Caco-2 (cell line): ENCODE measurements at places on chromosomes 13 and 19.

- DNase-seq: no peak
These were observed 6.2 kb downstream of the TMTC4 start for GRCh38 chr13:100668408-100668807.

DNA sequence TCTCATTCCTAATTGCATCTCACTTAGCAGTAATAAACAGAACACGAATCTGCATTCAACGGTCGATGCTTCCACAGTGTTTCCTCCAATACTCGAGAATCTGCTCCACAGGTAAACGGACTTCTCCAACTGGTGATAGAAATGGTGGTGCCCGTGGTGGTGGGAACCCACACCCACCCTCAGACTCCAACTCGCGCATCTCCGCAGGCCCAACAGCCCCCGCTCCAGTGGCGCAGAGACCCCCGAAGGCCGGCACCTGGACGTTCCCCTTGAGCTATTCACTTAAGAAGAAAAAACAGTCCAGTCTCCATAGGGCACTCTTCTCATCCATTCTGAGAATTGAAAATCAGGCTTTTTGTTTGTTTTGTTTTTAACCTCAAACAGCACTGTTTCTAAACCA, 13.8 kb upstream of the RASA3 start:
- peak; percentile 6 for DNase-seq

GRCh38 chr19:5205381-5205780, 135.2 kb downstream of the PTPRS start:
- DNase-seq: no peak

- no peak for DNase-seq
These were observed 11.5 kb upstream of the ZNF814 start for GRCh38 chr19:57900311-57900710.

DNA sequence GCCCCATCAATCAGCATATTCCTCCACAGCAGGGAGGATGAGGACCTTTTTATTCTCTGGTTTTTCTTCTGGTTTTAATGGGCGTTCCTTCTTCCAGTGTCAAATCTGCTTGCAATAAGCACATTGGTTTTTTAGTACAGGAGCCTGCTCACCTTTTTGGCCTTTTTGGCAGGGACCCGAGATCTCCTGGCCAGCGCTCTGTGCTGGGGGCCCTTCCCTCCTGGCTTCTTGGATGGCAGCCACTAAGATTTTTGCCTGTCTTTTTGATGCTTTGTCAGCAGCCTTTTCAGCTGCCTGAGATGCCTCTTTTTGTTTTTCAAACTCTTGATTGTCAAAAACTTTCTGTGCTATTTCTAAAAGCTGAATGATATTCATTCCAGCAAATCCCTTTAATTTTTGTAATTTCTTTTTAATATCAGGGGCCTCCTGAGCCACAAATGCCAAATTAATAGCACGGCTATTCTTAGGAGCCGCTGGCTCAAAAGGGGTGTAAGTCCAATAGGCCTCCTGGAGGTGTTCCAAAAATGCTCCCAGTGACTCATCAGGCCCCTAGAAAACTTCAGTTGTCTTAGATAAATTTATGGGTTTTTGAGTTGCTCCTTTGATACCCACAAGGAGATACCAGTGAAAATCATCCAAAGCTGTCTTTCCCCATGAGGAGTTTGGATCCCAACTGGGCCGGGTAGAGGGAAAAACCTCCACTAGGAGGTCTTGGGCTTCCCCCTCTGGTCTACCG, 73.0 kb downstream of the ZNF100 start:
- no peak for DNase-seq

DNA sequence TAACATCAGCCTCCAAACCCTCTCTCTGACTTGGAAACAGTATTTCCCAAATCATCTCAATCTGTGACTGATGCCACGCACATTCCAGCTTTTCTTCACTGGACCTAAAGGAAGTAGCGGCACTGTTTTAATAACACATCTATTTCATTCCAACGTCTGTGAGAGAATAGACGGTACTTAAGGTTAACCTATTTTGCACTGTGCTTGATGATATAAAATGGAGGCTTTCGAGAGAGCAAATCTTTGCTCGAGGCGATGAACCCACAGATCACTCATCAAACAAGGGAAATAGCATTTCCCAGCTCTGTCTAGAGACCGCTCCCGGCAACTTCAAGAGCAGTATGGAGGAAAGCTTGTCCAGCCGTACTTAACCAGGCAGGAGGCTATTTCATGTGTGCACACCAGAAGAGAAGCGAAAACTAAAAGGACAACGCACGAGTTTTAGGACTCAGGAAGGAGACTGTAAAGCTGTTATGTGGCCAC, 2.9 kb downstream of the UBL3 start:
- peak; percentile 31 for DNase-seq

- DNase-seq: no peak
These were observed 114.5 kb downstream of the RXFP2 start for GRCh38 chr13:31853643-31854326.

DNA sequence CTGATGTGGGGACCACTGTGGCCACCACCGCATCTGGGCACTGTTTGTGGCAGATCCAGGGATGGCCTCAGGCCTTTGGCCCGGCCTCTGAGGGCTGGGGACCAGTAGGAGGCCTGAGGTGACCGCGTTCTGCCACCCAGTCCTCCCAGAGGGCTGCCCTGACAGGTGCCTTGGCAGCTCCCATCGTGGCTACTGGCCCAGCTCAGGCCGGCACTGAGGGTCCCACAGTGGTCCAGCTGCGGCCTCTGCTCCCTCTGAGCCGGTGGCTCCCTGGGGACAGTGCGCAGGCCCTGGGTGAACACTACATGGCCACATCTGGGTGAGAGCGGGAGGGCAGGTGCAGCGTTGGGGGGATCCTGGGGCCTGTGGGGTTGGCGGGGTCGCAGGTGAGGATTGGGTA, 61.9 kb downstream of the KDM4B start:
- no peak for DNase-seq

- DNase-seq: no peak
These were observed 8.9 kb downstream of the NDUFB7 start for GRCh38 chr19:14562660-14563589.

DNA sequence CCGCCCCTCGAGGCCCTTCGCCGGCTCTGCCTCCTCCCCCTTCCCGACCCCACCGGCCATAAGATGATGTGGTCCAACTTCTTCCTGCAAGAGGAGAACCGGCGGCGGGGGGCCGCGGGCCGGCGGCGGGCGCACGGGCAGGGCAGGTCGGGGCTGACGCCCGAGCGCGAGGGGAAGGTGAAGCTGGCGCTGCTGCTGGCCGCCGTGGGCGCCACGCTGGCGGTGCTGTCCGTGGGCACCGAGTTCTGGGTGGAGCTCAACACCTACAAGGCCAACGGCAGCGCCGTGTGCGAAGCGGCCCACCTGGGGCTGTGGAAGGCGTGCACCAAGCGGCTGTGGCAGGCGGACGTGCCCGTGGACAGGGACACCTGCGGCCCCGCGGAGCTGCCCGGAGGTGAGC, 1.4 kb downstream of the CACNG6 start:
- DNase-seq: no peak

- DNase-seq: peak; percentile 95
These were observed at the start of gene ZNF329 for GRCh38 chr19:58150328-58150921. TSS of gene ZNF329 (minus strand) at chr19:58150789. CDS start at chr19:58129503, 21,286 bp downstream.

GRCh38 chr13:28058866-28059613, 41.3 kb downstream of the FLT3 start:
- peak; percentile 71 for DNase-seq

DNA sequence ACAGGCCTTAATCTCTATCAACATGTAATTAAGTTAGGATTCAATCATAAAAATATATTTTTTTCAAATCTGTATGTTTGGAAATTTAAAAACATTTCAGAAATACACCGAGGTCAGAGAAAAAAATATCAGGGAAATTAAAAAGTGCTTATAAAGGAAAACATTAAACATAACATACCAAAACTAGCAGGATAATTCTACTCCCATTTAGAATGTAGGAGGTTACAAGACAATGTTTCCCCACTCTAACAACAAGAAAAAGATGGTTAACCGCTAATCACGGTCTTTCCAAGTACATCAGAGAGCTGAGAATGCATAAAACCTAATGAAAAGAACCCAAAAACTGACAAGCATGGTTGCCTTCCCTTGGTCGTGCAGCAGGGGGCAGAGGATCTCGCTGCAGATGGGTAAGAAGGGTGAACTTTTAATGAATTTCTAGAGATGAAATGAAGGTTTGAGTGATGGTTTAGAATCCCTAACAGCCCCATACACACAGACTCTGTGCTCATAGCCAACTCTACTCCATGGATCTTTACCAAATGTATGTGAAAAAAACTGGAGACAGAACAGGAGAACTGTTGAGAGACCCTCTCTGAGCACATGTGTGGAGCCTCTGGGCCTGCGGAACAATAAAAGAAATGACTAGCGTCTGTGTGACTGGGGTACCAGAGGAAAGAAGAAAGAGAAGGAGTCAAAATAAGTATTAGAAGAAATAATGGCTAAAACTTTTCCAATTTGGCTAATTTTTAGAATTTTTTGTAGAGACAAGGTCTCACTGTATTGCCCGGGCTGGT, 51.3 kb upstream of the LSM14A start:
- DNase-seq: no peak

- no peak for DNase-seq
These were observed 11.0 kb upstream of the JUND start for GRCh38 chr19:18292462-18292809.

DNA sequence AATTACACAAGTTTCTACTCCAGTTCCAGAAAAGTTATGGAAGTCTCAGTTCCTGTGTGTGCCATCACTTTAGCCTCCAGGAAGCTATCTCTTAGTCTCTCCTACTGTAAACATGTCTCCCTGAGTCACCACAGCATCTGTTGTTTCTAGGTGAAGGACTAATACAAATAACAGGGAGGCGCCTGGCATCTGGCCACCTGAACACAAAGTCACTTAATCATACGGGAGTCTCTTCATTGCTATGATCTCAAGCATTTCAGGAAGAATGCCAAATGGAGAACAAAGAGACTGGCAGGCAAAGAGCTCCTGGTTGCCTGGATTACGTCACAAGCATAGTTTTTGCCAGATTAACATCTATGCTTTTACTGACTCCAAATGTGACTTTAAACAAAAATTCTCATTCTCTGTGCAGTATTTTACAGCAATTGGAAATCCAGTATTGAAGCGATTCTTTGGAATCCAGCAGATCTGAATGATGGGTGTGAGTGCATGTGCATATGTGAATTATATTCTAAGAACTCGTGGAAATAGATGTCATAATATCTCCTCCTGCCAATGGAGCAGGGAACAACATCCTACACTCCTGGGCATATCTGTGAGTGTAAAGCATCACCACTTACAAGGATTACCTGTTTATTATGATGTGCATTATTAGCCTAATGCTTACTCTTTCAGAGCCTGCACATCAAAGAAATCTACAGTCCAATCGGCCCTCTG, 572.8 kb downstream of the PCDH9 start:
- DNase-seq: no peak

- no peak for DNase-seq
These were observed 491.0 kb downstream of the FGF9 start for GRCh38 chr13:22161871-22162270.

- no peak for DNase-seq
These were observed 3.3 kb upstream of the OPA3 start for GRCh38 chr19:45587873-45588272.

DNA sequence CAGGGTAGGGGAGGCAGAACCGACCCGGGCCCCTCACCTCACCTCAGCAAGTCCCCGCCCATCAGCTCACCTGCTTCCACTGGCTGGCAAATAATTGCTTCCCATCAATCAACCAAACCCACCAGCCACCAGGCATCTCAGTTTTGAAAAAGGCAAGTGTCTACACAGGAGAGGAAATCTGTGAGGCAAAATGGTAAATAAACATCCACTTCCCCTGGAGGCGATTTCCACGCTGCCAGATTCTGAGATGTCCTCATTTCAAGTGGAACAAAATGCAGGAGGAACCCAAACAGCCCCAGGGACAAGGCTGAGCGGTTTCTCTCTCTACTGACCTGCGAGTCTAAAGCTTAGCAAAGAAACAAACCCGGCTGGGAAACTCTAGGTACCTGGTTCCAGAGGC, 117.5 kb downstream of the CRYL1 start:
- no peak for DNase-seq

DNA sequence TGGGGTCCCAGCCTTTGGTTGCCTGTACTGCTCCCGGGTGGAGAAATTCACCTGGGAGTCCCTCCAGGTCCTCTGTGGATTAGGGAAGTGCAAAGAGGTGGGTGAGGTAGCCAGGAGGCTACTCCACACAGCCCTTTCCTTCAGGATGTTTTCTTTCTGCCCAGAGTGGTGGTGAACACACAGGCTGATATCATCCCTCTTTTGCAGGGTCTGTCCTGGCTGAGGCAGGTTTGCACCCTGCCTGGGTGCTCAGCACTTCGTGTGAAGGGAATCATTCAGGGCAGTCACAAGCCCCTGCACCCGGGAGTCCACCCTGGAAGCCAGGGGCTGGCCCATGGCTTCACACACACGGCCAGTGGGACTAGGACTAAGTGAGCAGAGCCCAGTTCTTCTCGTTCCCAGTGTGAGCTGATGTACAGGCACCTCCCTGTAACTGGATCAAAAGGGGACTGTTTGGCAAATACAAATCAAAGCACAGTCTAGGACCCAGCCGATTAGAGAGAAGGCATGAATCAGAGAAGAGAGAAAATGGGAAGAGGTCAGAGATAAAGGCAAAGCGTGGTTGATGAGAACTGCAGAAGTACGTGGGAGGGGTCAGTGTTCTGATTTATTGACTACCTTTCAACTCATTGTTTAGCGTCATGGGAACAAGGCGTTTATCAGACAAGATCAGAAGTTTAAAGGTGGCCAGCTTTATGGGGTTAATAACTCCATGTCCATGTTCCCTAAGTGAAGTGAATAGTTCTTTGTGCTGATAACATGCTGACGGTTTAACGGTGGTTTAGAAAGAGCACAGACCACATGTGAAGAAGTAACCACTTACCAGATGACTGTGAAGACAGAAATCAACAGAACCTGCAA, 30.4 kb upstream of the SPATA13 start:
- no peak for DNase-seq

- no peak for DNase-seq
These were observed 931.9 kb downstream of the SLITRK5 start for GRCh38 chr13:88602786-88603777.

GRCh38 chr13:47705185-47705584, 295.9 kb downstream of the SUCLA2 start:
- no peak for DNase-seq

DNA sequence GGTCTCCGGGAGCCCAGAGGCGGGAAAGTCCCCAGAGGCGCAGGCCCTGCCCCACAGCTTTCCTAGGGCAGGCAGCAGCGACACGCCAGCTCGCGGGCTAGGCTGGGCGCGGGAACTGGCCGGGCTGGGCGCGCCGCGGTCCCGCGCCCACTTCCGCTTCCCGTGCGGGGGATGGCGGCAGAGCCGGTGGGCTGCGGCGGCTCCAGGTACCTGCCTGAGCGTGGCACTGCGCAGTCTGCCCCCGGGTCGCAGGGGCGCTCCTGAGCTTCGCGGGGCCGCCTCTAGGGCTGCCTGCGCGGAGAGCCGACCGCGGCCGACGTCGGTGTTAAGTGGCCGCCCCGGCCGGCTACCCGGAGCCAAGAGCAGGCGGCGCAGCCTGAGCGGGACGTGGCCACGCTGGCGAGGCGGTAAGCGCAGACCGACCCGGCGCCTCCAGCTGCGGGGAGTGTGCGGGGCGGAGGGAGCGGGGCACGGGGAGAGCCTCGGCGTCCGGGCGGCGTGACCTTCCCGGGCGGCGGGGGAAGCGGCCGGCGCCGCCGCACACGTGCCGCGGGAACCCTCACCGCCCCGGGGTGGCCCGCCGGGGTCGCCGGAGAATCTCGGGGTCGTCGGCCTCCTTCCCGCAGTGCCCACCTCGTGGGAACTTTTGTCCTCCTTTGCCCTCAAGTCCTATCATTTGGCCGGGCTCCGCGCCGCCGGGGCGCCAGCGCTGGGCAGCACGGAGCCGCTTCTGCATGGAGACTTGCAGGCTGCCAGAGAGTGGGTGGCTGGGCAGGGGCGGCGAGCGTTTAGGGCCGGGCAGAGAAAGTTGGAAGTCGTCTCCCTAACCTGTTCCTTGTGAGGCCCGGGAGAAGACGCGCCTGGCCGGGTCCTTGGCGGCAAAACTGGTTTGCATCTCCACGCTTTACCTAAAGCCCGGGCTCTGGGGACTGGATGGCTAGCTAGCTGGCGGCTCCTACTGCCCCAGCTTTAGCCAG, 31.4 kb upstream of the MPHOSPH8 start:
- peak; percentile 81 for DNase-seq
